ENCODE measurements at places on chromosomes 7 and 10.

DNA sequence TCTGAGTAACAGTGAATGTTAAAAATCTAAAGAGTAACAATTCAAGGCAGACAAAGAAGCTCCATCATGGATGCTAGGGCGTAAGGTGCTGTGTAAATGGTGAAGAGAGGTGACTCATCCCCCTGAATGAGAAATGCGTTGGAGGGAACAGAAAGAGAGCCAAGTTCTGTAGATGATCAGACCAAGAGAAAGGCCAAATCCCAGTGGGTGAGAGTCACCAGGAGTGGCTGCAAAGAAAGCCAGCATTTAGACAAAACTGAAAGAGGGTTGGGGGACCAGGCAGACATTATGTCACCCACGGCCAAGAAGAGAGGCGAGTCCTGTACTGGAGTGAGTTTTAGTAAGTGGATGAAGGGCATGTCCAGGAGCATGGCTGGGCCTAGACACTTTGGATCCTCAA lies 153.1 kb downstream of the TRIL start:
- DNase-seq, result no peak

DNA sequence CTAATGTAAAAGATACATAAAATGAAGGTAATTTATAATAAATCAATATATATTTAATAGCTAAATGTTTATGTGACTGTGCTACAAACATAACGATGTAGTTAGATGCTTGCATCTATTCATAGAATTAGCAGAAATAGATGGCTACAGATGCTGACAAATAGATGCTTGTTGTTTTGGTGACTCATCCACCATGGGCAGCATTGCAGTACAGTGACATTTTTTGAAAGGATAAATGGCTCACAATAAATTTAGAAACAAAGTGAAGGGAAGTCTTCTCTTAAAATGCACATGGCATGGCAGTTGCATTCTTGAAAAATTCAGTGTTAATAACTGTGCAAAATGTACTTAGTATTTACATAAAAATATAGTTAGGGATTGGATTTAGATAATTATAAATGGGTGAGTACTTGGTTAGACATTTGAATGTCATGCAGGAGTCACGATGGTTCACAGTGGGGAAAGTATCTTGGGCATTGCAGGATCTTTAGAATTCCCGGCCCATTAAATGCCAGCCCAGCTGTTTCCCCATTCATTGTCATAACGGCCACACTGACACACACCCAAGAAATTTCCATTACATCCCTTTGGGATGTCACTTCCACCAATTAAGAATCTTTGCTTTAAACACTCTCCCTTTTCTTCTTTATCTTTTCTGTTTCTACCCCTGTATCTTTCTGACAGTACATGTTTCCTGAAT lies 564.1 kb downstream of the ATRNL1 start:
- no peak for DNase-seq

DNA sequence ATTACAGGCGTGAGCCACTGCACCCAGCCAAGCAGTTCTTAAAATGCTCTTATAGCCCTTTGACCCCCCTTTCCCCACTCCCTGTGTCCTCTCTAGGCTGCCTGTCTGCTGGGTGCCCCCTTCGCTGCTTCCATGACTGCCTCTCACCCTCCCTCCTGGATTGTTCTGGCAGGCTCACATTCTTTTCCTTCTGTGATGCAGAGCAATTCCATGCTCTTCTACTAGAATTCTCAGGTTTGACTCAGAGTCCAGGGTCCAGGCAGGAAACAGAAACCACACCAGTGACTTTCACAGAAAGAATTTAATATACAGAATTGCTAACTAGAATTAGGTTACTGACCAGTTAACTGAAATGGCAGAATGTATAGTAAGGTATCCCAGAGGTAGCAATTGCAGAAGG lies 244.8 kb downstream of the BAMBI start:
- DNase-seq, result no peak

DNA sequence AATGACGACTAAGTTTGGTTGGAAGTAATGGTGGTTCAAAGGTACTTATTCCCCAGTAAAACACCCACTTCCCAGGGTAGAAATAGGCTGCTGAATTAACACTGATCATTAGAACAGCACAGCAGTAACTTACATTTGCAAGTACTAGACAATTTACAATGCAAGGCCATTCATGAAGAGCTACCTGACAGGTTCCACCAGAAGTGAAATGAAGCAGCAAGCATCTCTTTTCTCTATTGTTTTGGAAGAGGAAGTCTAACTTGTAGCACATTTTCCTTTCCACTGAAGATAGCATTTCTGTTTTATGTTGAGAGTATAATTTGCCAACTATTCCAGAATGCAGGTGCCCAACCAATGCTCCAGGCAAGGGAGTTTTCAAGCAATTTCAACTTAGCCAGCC lies 145.9 kb downstream of the CREB5 start:
- DNase-seq, result no peak

DNA sequence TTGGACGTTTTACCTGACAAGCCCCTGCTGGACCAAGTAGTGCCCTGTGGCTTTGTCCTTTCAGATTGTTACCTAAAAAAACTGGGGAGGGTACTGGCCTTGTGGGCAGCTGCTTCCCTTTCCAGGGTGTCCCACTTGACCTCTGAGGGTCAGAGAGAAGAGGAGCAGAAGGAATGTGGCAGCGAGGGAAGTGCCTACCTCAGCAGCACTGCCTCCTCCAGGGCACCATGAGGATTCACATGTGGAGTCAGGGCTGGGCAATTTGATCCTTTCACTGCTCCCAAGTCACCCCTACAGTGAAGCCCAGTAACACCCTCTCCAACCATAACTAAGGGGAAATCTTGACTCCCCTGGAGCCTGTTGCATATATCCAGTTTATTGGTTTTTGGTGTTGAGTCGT lies 64.6 kb downstream of the ITGB1 start:
- no peak for DNase-seq

GRCh38 chr7:2084331-2084730 lies 148.4 kb downstream of the MAD1L1 start:
- no peak for DNase-seq

- no peak for DNase-seq
Measured at GRCh38 chr7:33832271-33832721, 73.0 kb upstream of the BMPER start.

DNA sequence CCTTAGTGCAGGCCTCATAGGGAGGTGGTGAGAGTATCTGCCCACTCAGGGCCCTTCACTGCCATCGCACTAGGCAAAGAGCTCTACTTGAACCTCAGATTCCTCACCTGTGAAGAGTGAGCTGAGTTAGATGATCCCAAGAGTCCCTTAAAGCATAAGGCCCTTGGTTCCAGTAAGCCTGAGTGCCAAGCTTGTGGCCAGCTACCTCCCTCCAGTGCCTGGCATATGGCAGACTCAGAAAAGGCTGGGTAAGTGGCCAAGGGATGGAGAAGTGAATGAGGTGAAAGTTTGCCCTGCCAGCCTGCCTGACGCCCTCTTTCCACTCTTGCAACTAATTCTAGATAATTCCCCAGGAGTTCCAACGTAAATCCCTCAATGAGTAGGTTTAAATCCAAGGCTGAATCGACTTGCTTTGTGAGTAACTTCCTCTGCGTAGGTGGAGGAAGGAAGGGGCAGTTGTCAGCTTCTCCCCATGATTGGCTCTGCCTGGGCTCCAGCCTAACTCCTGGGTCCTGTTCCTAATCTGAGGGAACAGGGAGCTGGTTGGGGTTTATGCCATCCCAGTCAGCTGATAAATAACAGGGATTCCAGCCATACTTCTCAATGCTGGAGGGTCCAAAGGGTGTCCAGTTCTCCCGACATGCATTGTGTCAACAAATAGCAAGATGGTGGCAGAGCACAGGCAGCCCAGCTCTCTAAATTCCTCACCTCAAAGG lies 14.2 kb downstream of the DUSP5 start:
- no peak for DNase-seq

DNA sequence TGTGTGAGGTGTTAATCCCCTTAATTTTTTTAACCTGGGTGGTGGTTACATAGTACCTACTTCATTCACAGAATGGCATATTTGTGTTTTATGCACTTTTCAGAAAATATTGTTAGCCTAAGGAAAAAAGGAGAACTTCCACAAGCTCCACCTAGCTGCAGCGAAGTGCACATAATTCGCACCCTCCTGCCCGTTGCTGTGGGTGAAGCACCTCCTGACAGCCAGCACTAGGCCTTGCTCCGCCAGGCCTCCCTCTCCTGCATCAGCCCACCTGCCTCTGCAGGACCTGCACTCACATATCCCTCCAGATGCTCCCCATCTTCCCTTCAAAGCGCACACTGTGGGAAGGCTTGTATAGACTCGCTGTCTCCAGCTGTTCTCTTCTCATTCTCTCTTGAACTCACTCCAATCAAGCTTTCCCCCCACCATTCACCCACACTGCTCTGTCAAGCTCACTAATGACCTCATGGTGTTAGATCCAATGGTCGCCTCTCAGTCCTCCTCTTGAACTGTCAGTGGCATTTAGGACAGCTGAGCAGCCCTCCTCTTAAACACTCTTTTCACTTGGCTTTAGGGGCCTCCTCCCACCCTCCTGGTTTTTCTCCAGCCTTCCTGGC lies 20.7 kb upstream of the GRID1 start:
- no peak for DNase-seq

DNA sequence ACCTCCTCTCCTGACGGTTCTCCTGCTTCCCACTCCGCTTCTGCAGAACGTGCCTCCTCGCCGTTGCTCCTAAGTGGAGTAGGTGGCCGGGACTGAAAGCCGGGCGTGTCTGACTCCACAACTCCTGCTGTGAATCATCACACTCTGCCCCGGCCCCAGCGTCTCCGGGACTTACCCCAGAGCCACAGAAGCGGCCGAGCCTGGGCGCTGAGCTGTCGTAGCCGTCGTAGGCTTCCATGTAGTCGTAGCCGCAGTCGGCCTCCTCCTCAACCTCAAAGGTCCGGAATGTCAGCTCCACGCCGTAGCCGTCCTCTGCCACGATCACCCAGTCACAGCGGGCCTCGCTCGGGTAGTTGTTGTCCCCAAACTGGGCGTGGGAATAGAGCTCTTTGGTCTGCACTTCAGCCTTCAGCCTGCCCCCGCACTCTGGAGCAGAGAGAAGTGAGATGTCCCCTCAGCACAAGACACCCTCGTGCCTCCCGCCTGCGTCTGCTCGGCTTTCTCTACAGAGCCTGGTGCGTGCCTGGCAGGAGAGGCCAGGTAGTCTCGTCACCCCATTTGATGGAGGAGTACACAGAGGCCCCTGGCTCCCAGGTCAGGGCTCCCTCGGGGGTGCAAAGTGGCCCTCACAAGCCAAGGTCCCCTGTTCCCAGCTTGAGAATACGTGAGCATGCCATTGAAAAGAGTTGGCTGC lies 11.2 kb upstream of the OPALIN start:
- no peak for DNase-seq

All from activated CD4-positive, alpha-beta T cell treated with anti-CD3 and anti-CD28 coated beads, Interleukin-2, amount 50 U/mL, for 1 hour (primary cell).